ENCODE measurements at places on chromosomes 12 and 14.

GRCh38 chr14:98949481-98950135, 322.4 kb downstream of the BCL11B start:
- DNase-seq, result no peak

GRCh38 chr12:132393245-132393795, 63.9 kb upstream of the GALNT9 start:
- DNase-seq, result no peak

DNA sequence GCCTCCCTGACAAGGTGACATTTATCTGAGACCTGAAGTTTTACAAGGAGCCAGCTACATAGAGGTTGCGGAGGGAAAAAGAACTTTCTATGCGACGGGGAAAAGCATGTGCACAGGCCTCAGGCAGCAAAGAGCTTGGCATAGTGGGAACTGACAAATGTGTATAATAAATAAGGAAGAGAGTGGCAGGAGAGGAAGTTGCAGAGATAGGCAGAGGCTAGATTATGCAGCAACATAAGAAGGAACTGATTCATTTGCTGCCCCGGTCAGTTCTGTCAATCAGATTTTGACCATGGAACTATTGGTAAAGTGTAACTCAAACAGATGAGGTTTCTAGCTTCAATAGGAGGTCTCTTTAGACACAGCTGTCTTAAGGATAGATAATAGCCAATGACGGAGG, 33.7 kb upstream of the RIC8B start:
- no peak for DNase-seq

DNA sequence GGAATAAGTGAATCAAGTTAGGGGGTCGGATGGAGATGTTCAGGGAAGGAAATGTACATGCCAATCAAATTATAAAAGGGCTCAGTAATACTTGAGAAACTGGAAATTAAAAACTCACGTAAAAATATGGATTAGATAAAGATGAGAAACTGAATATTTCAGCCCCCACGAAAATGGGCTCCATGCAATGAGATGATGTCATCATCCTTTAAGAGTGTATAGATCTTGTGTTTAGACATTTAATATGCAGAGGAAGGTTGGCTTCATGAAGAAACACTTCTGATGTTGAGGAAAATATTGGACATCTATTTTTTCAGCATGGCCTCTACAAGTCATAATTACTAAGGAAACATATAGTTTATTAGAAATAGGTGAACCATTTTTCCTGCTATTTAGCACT, 9.5 kb downstream of the TBC1D30 start:
- DNase-seq, result no peak

DNA sequence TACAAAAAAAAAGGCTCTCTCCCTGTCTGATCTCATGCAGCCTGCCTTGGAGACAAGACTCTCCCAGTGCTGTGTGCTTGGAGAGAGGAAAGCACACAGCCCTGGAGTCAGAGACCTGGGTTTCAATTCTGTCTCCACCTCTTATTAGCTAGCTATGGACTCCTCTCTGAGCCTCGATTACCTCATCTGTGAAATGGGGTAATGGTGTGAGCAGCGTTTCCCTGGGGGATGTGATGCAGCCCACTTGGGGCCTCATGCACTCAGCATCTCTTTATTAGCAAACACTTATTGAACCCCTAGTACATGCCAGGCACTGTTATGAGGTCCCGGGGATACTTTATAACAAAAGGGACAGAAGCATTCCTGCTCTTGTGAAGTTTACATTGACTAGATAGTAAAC, 12.5 kb downstream of the SDS start:
- no peak for DNase-seq

GRCh38 chr14:99756796-99757195, 36.4 kb upstream of the EML1 start:
- DNase-seq, result no peak

GRCh38 chr14:103186241-103186822, 63.1 kb downstream of the TNFAIP2 start:
- DNase-seq, result no peak

GRCh38 chr14:104119488-104120251, 18.7 kb upstream of the KIF26A start:
- no peak for DNase-seq

DNA sequence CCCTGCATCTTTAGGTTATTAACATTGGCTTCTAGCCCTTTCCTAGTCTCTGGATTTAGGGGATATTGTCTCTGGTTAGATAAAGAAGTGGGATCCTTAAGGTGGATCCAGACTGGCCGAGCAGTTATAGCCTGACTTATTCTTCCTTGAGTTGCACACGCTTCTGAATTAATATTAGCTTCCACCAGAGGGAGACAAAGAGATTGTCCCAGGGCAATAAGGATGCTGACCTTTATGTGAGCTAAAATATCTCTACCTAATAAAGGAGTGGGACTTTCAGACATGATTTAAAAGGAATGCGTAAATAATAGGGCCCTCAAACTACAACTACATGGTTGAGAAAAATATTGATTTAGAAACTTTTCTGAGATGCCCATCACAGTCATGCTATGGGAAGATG, 139.7 kb downstream of the SLCO1B3 start:
- DNase-seq, result no peak

GRCh38 chr12:14956024-14956891, 5.1 kb downstream of the ARHGDIB start:
- DNase-seq, result no peak

DNA sequence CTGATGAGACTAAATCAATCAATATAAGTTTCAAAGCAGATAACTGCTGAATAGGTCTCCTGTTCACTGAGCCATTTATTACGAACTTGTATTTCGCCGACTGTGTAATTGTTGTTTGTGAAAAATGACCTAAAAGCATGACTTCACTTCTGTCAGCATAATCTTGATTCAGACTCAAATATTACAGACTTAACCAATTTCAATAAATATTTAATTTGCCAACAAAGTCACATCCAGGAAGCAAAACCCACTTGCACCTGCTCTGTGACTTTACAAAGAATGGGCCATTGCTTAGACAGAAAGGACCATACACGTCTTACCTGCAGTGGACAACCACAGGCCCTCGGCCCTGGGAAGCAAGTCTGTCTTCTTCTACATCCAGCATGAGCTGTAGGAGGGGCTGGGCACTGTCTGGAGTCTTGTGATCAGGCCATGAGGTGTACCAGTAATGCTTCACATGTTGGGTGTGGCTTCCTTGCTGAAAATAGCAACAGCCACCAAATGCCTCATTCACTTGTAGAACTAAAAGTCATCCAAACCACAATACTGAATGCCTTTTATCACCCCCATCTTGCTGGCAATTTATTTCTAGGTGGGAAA, 23.5 kb upstream of the PTPRB start:
- peak; percentile 74 for DNase-seq

GRCh38 chr12:121678716-121679300, 9.4 kb upstream of the MORN3 start:
- DNase-seq, result no peak
